ENCODE measurements at places on chromosomes 16 and 17.

DNA sequence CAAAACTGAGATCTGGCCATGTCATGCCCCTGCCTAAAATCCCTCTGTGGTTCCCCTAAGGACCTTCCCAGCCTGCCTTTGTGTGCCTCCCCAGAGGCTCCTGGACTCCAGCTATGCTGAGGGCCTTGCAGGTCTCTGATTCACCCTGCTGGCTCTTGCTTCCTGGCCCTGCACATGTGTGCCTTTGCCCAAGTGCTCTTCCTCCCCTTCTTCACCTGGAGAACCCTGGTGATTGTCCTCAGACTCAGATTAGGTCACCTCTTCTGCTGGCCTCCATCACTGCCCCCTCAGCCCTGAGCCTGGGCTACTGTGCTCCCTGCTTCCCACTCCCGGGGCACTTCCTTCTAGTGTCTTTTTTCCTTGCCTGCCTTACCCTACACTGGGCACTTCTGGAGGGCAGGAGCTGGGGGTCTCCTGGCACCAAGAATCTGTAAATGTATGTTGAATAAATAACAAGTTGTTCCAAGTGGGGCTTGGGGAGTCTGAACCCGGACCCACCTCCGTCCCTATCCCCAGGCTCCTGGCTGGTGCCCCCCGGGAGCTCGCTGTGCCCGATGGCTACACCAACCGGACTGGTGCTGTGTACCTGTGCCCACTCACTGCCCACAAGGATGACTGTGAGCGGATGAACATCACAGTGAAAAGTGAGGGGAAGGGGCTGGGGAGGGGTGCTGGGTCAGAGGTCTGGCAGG lies 7.8 kb downstream of the ITGA3 start:
- DNase-seq: no peak

- DNase-seq: no peak
Observed at GRCh38 chr16:85422196-85422631, 190.9 kb upstream of the GSE1 start.

- no peak for DNase-seq
Observed at GRCh38 chr16:86883583-86884389, 305.4 kb downstream of the FOXL1 start.

- DNase-seq: no peak
Observed at GRCh38 chr16:31147574-31147973, 2.3 kb downstream of the PRSS36 start.

GRCh38 chr16:2183671-2184070 lies 12.7 kb downstream of the CASKIN1 start:
- no peak for DNase-seq

GRCh38 chr16:16014329-16015224 lies 65.2 kb downstream of the ABCC1 start:
- DNase-seq: no peak

- DNase-seq: no peak
Observed at GRCh38 chr16:12083631-12084030, 107.1 kb downstream of the SNX29 start.

- DNase-seq: no peak
Observed at GRCh38 chr17:62101515-62101914, 36.4 kb upstream of the MED13 start.

GRCh38 chr16:74585846-74586443 lies 21.0 kb downstream of the GLG1 start:
- DNase-seq: no peak

- no peak for DNase-seq
Observed at GRCh38 chr17:44496815-44497214, 6.4 kb downstream of the GPATCH8 start.

DNA sequence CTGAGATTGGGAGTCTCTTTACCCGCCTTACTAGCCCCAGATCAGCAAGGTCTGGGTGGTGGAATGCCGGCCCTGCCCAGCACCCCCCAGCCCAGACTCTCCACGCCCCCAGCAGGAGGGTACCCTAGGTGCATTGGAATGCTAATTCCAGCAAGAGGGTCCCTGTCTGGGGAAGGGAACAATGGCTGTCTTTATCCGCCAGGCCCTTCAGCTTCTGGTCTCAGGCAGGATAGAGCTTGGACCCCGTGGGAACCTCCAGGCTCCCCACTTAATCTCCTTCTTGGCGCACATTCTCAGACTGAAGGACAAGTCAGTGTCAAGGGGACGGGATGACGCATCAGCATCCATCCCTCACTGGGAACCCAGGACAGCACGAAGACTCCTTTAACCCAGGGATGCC lies 85.1 kb downstream of the LITAF start:
- no peak for DNase-seq

- no peak for DNase-seq
Observed at GRCh38 chr16:87161822-87162676, 155.1 kb downstream of the C16orf95 start.

- DNase-seq: no peak
Observed at GRCh38 chr16:10564591-10564990, 15.8 kb downstream of the EMP2 start.

GRCh38 chr16:56667581-56668571 lies at the start of gene MT1G:
Gene MT1G, minus strand, starts transcription at chr16:56668065. Its CDS starts 72 bp downstream, at chr16:56667993.
- DNase-seq: no peak

DNA sequence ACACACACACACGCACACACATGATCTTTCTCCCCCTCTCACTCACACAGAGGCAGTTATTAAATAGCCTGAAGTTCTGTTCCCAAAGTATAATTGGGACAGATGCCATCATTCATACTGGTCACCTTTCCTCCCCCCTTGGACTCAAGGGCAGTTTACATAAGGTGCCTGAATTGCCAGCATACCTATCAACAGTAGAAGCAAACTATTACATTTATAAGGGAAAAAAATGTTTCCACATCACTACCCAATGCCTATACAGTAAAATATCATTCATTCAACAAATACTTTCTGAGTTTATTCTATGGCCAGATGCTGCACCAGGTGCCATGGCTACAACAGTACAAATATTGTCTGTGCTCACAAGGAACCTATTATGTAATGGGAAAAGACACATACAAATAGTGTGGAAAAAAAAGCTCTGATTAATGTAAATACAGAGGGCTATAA lies 6.3 kb downstream of the CNTD1 start:
- no peak for DNase-seq

DNA sequence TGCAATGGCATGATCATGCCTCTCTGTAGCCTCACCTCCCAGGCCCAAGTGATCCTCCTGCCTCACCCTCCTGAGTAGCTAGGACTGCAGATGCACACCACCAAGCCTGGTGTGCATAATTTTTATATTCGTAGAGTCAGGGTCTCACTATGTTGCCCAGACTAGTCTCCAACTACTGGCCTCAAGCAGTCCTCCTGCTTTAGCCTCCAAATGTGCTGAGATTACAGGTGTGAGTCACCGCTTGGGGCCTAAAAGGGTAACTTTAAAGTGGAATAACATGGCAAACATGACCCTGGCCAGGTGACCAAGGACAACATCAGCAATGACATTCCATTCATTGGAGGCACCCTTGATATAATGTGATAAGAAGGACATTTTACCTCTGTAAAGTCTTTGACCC lies 26.1 kb downstream of the HSBP1 start:
- DNase-seq: no peak
